ENCODE measurements at places on chromosomes 3 and 15.

GRCh38 chr3:194265505-194265892, 85.6 kb downstream of the CPN2 start:
- no peak for DNase-seq

DNA sequence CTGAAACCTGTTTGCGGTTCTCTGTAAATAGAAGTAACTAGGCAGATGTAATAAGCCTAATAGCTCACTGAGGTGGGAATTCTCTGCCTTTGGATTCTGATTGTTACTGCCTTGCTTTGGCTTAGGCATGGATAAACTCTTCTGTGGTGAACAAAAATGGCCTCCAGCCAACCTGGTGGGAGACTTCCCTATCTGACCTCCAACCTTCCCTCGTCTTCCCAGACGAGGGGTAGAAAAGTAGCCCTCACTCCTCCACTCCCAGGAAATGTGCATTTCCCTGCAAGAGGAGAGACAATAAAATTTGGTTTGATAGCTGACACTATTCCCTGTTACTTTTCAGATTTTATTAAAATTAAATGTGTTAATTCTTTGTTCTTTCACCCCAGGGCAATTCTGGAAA, 606 bp upstream of the CD96 start:
- no peak for DNase-seq

DNA sequence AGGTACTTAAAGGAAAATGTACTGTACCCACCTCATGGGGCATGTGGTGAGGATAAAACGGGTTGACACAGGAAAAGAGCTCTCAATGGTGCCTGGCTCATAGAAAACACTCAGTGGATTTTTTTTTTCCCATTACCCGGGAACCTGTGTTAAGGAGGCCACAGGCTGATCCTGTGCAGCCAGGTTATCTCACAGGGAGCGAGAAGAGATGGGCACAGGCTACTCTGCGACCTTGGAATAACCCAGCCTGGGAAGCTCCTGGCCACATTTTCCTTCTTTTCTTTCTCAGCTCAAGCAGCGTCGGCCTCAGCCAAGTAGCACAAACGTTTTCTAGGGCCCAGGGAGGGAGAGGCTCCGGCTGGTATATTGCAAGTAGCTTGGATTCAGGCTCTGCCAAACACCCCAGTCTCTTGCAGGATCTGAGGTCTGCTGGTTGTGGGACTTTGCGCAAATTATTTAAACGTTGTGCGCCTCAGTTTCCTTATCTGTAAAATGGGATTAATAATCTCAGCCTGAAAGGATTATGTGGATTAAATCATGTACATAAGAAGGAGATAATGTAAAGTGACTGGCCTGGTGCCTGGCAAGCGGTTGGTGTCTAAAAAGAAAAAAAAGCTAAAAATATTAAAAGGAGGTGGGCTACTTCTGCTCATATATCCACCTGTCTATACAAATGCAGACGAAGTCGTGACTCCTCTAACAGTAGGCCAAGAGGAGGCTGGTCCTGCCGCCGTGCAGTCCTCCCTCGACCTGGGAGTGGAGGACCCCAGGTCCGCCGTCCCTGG, 2.2 kb downstream of the FURIN start:
- DNase-seq, result no peak

GRCh38 chr3:168625477-168625876, 529.8 kb upstream of the GOLIM4 start:
- DNase-seq, result no peak

DNA sequence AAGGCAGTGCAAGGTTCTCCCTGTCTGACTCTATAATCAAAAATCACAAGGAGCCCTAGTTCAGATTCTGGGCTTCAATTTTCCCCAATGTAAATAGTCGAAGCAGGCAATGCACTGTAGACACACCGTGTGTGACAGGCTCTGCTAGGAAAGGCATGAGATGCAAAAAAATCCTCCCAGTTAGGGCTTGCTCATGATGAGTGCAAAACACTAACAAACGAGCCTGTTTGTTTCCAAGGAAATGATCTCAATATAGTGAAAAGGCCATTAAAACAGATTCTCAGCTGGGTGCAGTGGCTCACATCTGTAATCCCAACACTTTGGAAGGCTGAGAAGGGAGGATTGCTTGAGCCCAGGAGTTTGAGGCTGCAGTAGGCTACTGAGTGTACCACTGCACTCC, 55.7 kb downstream of the UMPS start:
- no peak for DNase-seq

DNA sequence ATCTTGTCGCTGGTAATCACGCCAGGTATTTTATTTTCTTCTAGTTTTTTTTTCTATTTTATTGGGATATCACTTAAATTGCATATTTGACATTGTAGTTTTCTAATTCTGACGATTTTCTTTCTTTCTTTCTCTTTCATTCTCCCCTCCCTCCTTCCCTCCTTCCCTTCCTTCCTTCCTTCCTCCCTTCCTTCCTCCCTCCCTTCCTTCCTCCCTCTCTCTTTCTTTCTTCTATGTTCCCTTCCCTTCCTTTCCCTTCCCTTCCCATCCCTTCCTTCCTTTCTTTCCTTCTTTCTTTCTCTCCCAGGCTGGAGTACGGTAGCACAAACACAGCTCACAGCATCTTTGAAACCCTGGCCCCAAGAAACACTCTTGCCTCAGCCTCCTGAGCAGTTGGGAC, 100.6 kb upstream of the BCL6 start:
- DNase-seq, result no peak

GRCh38 chr3:43505351-43505750, 116.5 kb downstream of the ANO10 start:
- DNase-seq, result no peak

DNA sequence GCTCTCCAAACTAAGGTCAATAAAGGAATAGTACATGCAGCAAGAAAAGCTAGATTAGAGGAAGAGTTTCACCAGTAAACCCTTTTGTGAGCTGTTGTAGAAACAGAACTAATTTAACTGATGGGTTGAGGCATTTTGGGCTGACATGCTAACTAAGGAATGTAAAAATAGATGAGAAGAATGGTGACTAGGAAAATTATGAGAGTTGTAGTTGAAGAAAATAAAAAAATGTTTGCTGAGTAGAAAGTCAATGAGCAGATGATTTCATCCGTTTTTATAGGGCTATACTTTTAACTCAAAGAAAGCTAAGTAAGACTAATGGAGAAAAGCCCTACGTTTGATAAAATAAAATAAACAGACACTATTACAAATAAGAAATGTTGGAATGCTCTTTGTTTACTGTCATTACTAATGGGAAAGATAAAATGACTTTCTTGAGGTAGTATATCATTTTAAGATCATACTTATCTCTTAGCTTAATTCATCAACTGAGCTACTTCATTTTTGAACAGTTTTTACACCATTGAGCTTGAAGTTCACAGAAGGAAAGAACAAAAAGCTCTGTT, 209.4 kb upstream of the DPH6 start:
- DNase-seq, result no peak

GRCh38 chr15:77775373-77775772, 142.7 kb upstream of the LINGO1 start:
- no peak for DNase-seq

DNA sequence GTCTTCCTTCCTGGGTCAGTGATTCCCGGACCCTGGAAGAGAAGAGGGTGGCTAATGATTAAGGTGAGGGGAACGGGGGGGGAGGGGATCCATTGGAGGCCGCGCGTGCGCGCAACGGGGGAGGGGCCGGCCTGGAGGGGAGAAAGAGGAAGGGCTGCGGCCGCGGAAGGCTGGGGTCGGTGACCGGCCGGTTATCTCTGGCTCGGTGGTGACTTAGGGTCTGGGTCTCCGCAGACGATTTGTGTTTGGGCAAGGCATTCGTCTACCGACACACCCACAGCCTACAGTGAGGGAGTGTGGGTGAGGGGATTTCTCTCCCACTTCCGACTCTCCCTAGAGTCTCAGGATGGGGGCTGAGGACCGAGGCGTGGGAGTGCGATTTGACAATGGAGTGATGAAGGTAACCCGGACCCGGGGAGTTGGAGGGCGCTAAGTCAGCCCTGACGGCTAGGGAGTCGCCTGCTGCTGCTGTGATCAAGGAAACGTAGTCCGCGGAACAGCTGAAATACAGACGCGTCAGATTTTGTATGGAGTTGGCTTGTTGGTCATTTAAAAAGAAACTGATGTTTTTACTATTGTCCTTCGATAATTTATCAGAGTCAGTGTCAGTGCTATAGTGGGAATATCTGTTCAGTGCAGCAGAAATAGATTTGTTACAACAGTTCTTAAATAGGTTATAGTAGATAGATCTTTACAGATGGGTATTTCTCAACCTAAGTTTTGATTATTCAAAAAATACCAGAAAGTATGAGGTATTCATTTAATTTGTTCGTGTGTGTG, 733 bp downstream of the RNF111 start:
- DNase-seq, result peak; percentile 64

DNA sequence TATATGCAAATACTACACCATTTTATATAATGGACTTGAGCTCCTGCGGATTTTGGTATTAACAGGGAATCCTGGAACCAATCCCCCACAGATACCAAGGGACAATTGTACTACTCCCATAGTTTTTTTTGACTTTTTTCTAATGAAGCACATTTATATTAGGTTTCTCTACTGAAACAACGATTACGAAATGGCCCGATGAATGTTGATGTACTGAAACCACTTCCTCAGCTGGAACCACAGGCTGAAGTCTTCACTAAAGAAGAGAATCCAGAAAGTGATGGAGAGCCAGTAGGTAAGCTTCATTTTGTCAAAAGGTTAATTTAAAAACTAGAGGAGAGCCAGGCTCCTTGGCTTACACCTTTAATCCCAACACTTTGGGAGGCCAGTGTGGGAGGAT, 121.5 kb upstream of the LRRFIP2 start:
- DNase-seq, result peak; percentile 10

GRCh38 chr15:75791337-75791713, 51.9 kb upstream of the UBE2Q2 start:
- no peak for DNase-seq

DNA sequence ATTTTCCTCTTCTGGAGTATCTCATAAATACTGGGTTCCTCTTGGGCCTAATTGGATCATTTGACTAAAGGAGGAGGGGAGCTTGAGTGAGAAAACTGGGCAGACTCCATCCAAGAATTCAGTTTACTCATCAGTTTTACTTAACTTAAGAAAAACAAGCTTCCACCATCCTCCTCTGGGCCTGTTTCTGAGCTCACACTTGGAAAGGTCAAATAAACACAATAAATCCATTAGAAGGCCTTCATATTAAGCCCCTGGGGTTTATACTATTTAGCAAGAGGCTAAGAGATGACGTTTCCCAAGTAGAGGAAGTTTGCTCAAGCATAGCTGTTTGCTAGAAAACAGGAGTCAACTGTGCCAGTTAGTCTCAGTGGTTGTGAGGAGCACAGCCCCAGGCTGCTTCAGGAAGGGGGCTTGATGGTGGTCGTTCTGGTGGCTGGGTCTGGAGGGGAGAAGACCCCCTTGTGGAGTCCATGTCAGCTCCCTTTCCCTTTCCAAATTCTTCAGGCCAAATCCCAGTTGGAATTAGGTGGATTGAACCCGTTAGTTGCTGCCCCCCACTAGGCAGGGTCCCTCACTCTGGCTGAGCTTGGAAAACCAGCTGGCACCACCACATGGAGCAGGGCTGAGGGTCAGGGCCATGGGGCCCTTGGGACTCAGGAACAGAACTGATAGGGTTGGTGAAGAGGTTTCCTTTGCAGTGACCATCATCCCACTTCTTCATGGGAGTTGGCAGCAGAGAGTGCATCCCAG, 64.8 kb downstream of the SPSB4 start:
- DNase-seq, result no peak

GRCh38 chr3:114216186-114216970, 21.0 kb downstream of the ZNF80 start:
- DNase-seq, result no peak

DNA sequence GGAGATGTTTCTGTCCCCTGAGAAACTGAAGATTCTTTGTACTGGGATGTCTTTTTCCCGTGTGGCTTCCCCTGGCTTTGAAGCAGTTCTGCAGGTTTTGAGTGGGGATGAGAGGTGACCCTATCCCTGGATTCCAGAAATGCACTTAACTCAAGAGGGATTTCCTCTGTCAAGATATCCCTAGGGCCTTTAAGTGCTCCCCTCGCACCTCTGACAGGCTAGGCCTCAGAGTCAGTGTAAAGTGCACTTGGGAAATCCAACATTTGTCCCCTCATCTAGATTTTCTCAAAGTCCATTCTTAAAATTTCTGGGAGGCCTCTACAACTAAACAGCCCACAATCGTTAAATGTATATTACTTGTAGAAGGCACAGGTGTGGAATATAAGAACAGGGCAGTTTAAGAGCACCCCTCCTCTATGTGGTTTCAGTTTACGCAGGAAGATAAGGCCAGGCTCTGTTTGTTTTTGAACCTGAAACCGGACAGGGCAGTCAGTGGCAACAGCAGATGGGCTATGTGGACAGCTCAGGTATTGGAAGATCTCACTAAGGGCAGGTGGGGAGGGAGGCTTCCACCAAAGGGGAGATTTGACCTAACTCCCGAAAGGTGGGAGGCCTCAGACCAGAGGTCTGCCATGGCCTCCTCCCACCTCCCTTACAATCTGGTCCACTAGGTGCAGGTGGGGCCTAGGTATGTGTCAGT, 4.8 kb downstream of the C3orf52 start:
- no peak for DNase-seq

GRCh38 chr3:156449710-156450574, 105.0 kb downstream of the SSR3 start:
- DNase-seq, result peak; percentile 29

DNA sequence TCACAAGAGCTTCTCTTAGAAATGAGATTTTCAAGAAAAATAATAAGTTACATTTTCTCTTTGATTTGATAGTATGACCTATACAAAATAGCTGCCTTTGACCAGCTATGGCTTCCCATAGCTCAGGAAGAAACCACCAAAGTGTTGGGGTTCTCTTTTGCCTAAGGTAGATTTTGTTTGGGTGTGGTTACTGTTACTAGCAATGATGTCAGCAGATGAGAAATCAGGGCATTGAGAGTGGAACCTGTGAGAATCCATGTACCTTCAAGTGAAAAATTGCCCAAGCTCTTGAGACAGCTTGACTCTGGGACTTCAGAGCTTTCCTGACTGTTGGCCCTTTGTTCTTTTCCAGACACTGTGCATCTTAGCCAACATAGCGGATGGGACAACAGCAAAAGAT, 45.6 kb downstream of the NME9 start:
- no peak for DNase-seq

- no peak for DNase-seq
Measured at GRCh38 chr3:21979706-21980105, 228.7 kb upstream of the ZNF385D start.

- no peak for DNase-seq
Measured at GRCh38 chr15:41010345-41010744, 57.1 kb downstream of the CHAC1 start.

GRCh38 chr3:101383156-101383575, 62.8 kb upstream of the IMPG2 start:
- no peak for DNase-seq

DNA sequence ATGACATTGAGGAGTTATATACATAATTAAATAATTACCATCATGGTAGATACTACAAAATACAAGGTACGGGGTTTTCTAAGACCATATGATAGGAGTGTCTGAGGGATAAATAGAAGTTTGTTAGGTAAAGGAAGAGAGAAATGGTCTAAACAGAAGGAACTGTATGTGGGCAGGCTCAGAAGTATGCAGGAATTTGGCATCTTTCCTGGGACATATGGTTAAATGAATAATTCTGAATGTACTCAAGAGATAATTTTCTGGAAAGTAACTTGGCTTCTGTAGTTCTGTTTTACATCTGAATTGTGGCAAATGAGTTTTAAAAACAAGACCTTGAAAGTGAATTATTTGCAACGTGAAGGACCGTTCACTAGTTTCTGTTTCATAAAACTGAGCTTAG, 17.5 kb downstream of the LMCD1 start:
- no peak for DNase-seq
